NCI-H1092 (cell line): ENCODE measurements at places on chromosomes 11 and 22.

GRCh38 chr11:65516135-65516968 is 8.5 kb upstream of the SCYL1 start:
- DNase-seq, result no peak

GRCh38 chr11:91967026-91967690 is 257.5 kb upstream of the FAT3 start:
- no peak for DNase-seq

GRCh38 chr22:46632646-46633249 is 12.6 kb downstream of the GRAMD4 start:
- DNase-seq, result no peak

- no peak for DNase-seq
These were observed 255.9 kb upstream of the POU2AF2 start for GRCh38 chr11:110989428-110990133.

DNA sequence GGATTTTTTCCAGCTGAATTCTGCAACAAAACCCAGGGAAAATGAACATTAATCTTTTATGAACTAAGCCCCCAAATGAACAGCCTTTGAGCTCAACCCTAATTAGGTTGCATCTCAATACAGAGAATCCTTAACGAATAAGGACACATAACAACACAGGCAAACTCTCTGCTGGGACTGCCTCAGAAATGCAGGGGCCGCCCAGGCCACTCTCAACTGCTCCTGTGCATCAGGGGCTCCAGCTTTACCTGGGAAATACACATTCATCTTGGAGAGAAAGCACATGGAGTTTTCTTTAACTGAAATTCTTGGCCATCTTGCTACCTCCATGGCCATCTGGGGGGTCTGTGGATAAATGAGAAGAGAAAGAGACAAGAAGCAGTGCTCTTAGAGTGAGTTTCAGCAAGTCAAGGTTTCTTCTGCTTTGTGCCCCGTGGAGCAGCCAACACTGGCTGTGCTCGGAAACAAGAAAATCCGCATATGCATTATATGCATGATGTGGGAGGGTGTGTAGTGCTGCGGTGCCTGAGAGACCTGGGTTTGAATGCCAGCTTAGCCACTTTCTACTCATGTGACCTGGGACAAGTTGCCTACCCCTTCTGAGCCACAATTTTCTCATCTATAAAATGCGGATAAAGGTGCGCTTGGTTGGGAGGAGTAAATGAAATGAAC is 81.9 kb upstream of the RCN1 start:
- no peak for DNase-seq

DNA sequence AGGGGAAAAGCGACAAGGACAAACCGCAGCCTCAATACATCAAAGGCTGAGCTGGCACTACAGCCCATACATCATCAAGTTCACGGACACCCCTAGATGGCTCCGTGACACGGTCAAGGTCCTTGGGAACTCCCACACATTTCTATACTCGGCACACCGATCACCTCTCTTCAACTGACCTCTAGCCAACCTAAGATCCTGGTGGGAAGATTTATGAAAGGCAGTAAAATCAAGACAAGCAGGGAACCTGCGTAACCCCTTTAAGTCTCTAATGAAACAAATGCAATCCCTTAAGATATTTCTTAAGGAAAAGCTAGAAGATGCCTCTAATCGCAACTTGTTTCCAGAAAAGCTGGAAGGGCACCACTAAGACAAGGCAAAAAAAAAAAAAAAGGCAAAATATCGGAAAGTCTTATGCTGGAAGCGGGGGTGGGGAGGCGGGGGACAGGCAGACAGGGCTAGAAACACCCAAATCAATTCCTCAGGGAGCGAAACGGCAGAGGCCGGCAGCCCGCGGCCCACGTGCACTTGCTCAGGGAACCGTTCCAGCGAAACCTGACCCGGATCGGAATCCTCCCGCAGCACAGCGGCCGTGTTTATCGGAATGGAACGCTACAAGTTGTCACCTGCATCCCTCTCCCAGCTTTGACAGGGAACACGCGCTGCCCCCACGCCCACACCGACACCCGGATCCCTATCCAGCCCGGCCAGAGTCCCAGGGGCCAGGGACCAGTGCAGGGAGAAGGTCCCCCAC is 1.4 kb downstream of the ARHGAP20 start:
- DNase-seq, result peak; percentile 35

DNA sequence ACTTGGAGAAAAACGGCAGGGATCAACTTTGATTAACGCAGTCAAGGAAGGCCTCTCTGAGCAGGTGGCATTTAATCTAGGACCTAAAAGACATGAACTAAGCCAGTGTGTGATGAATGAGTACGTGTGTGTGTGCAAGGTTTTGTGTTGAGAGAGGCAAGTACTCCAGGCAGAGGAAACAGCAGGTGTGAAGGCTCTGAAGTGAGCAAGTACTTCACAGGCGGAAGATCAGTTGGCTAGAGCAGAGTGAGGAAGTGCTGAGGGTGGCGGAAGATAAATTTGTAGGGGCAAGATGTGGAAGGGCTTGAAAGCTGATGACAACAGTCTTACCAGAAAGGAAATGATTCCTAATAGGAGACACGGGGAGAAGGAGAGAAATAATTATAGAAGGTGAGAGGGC is 6.8 kb downstream of the APIP start:
- DNase-seq, result no peak

GRCh38 chr11:44031549-44031948 is 16.2 kb upstream of the ACCSL start:
- DNase-seq, result no peak

GRCh38 chr11:87917111-87917510 is 258.1 kb downstream of the RAB38 start:
- DNase-seq, result no peak

DNA sequence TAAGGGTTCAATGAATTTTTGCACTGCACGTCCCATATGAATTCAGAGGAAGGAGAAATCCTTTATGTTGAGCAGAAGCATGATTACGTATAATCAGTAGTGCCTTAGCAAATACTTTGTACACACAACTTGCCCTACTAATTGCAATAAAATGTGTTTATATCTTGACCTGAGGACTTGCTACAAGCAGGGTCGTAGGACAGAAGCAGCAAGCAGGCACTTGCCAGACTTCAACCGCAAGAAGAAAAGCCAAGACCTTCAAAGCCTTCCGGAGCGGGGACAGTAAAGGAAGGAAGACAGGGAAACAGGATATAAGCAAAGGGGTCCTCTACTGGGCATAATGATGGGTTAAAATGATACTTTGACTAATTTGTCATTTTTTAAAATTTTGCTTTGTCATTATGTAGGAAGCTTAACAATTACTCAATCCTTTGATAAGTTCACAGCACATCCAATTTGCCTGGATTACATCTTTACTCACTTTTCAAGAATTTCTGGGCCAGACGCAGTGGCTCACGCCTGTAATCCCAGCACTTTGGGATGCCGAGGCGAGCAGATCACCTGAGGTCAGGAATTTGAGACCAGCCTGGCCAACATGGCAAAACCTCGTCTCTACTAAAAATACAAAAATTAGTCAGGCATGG is 23.2 kb upstream of the UBASH3B start:
- DNase-seq, result no peak

- no peak for DNase-seq
These were observed 3.6 kb downstream of the BCO2 start for GRCh38 chr11:112178936-112179335.

DNA sequence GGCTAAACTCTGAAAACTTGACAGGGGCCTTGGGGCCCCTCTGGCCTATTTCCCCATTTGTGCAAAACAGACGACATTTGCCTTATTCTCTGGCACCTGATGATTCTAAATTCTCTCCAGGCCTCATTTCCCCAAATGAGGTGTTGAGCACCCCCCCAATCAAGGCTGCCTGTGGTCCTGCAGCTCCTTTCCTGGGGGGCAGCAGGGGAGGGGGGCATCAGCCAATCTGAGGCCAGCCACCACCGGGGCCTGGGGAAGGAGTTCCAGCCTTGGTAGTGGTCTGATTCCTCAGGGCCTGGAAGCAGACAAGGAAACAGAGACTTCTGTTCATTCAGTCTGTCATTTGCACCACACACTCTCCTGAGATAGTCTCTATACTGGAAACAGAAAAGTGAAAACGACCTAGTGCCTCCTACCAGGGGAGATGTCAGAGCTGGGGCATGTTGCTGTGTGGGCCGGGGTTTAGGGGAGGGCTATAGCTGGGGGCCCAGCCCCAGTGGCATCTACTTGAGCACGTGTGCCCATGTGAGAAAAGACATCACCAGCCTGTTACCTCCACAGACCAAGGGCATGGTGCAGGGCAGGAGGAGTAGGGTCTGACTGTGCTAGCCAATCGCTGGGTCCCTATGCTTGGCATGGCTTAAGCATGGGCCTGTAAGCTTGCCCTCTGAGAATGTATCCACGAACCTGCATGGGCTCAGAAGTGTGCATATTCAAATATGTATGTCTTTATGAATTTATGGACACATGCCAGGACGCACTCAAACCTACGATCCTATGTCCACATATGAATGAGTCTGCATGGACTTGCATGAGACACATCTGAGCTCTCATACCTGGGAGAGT is 1.8 kb upstream of the TPBGL start:
- DNase-seq, result no peak

- DNase-seq, result no peak
These were observed 40.3 kb downstream of the BCL2L13 start for GRCh38 chr22:17678817-17679385.

DNA sequence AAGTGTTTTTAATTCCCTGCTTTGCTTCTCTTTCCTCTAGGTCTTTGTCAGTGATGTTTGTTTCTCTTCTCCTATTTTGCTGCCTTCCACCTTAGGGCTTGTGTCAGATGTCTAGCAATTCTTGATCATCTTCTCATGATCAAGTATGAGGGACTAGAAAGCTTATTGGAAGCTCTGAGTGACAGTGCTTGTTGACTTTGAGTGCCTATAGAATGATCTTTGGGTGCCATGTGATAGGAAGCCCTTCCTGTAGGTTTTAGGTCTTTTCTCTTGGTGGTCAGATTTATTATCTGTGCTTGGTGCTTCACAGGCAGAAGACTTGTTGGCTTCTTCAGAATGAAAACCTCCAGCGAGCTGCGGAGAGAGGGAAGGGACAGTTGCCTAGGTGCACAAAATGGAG is 43.1 kb downstream of the BSX start:
- DNase-seq, result no peak

DNA sequence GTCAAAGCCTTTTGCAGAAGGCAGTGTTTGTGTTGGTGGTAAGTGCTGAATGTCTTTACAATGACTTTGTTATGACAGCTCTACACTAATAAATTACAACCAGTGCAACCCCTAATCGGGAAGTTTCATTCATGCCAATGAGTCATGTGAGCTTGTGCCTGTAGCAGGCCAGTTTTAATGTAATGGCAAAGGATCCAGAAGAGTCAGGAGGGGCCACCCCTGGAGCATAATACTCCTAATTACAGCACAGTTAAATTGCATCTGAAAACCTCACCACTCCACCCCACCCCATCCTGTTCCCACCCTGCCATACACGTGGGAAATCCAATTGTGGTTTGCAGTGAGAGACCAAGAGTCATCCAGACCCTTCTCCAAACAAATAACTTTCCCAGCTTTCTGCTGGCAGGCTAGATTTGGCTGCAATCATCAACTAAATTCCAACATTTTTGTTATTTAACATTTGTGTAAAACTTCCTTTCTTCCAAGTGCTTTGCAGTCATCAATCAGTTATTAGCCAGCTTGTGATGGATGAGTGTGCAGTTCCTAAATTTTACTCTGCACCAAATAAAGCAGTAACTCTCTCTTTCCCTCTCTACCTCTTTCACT is 277.3 kb upstream of the FAT3 start:
- peak; percentile 13 for DNase-seq

DNA sequence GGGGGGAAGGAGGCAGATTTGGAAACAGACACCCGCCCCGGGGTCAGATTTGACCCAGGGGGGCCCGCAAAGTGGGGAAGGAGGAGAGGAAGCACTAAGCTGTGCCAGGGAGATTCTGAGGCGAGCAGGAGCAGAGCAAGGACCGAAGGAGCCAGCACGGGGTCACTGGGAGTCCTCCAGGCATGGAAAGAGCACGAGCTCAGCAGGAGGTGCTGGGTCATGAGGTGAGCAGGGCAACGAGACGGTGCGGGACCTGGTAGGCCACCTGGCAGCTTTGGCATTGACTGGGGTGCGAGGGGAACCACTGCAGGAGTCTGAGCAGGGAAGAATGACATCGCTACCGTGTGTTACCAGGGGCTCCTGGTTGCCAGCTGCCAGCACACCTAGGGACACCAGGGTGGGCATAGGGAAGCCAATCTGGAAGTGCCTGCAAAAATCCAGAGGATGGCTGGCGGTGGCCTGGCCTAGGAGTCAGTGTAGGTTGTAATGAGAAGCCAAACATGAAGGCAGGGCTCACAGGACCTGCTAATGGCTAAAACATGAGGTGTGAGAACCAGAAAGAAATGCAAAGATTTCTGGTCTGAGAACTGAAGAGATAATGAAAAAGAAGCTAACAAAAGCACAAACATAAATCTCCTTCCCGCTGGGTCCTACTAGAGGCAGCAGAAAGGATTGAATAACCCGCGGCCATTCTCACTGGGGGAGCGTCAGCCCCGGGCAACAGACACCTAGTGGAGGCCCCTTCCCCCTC is 63.5 kb downstream of the MICAL3 start:
- no peak for DNase-seq
